A549 (cell line): ENCODE measurements at places on chromosomes 11 and 22. TPM values are rescaled to one million over a fixed set of nuclear protein-coding genes. Genes with fewer than 3 reads are reported as not detected.

DNA sequence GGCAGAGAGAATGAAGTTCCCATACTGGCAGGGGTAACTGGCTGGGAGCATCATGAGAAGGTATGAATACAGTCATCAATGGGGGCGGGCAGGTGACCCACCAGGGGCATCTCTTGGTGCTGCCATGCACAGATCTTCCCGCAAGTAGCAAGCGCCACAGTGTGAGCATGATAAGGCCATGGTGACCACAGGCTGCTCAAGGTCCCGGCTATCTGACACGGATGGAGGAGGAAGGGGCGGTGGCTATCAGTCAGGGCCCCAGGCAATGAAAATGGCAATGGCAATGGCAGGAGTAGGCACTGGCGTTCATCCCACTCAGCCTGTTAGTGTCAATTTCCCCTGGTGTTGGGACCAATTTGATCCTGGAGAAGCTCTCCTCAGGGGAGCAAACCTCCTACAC lies 21.6 kb downstream of the ASCL2 start:
- DNase-seq = no peak

The KRTAP5-9 gene
- 0.08 TPM in 1 of 3 replicates, not detected in the others for polyA plus RNA-seq

The OR56A3 gene
- polyA plus RNA-seq = not detected in 3 replicates

GRCh38 chr11:130020323-130020722 lies 17.7 kb upstream of the PRDM10 start:
- DNase-seq = no peak

The OR56A1 gene
- polyA plus RNA-seq = not detected in 3 replicates

DNA sequence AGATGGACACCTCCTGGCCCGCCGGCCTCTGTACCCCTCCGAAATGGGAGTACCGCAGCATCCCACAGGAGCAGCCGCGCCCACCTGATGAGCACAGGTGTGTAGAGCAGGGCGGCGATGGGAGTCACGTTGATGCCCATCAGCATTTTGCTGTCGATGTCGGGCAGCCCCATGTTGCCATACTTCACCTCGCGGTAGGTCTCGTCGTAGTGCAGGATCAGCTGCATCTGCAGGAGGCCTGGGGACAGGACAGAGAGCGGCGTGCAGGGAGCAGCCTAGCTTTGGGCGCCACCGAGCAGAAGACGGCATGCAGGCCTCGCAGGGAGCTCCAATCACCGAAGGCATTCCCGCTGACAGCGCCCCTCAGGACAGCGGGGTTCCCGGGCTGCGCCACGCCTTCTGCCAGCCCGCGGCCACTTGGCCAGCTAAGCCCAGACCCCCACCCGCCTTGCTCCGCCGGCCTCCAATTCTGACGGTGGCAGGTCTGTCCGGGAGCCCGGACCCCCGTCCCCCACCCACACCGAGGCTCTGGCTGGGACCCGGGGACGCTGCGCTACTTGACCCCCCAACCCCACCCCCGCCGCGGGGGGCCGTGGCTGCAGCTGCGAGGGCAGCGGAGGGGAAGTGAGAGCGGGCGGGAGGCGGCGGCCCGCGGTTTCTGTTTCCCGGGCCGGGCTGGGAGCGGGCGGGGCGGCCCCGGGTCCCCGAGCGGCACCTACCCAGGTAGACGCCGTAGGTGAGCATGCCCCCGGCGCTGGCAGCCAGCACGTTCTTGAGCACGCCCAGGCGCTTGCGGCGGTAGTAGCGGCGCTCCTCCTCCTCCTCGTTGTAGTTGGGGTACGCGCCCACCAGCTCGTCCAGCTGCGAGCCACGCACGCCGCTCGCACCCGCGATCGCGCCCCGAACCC lies 705 bp downstream of the UNC93B1 start:
- DNase-seq = no peak

DNA sequence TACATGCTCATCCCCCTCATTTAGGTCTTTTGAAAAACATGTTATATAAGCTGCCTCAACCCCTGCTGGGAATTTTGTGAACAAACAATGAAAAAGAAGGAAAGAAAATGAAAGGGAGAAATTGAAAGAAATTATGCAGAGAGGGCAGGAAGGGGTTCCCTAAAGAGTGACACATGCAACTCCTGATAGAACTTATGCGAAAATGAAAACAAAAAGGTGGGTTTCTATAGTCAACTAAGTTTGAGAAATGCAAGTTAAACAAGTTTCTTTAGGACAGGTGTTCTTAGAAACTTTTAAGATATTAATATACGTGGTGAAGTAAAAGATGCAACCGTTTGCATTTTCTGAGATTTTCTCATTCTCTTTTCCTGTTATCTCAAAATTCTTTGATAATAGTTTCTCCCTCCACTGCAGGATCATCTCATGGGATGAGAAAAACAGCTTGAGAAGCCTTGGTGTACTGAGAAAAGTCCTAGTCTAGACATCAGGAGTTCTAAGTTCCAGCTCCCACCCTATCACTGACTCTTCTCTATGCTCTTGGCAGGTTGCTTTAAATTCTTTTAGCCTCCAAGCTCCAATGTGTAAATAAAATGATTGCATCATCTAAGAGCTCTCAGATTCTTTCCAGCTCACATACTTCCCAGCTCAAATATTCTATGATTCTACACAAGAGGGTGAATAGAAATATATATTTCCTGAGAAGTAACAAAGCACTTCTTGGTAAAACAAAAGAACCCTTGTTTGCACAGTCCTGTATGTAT lies 109.2 kb downstream of the FAM76B start:
- no peak for DNase-seq

GRCh38 chr11:833849-834311 lies 1.1 kb downstream of the CD151 start:
- no peak for DNase-seq

DNA sequence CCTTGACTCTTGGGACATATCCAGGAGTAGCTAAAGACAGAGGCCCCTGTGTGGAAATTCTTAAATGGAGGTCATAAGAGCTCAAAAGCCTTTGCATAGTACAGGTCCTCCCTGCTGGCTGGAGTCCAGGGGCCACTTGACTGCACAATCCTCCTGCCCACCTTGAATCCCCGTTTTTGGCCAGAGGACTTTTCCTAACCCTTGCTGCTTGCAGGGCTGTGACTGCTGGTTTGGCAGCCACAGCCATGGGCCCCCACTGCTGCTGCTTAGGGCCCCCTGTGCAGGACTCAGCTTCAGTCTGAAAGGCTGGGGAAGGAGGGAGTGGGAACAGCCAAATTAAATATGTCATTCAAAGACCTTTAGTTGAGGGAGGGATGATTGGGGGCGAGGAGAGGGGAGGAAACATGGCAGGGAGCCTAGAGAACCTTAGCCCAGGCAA lies 33.4 kb downstream of the ARHGAP1 start:
- no peak for DNase-seq

DNA sequence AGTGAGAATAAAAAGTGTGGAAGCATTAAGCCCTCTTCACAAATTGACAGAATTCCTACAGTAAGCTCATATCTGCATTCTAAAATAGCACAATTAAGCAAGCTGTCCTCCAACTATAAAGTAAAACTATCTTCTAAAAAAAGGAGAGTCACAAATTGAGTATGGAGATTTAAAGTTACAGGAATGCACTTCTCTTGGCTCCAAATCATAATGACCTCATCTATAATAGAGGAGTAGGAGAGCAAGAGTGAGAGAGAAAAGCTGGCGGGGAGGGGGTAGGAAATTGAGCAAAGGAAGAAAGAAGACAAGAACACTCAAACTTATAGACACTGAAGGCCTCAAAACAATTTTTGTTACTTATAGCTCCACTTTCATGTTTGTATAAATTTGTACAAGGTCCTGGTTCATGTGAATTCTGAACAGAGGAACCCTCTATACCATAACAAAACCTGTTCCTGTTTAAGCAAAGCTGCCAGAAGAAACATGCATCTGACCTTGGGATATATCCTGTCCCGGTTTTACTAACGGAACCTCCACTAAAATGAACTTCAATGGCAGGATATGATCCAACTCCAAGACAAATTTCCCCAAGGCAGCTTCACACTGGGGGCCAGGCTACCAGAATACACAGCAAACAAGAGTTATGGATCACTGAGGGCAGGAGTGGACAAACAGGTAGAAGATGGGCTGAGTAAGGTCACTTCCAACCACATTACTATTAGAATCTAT lies 37.2 kb downstream of the SLC35F2 start:
- DNase-seq = no peak

GRCh38 chr11:131672191-131672590 lies 301.8 kb downstream of the NTM start:
- DNase-seq = no peak

The CCDC86 gene
- polyA plus RNA-seq = 67.5 to 74.4 TPM (median 71.1 TPM) in 3 replicates

DNA sequence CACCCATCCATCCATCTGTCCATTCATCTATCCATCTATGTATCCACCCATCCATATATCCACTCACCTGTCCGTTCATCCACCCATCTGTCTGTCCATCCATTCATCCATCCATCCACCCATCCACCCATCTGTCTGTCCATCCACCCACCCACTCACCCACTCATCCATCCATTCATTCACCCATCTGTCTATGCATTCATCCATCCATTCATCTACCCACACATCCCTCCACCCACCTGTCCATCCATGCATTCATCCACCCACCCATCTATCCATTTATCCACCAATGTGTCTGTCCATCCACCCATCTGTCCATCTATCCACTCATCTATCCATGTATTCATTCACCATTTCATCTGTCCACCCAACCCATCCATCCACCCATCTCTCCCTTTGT lies 33.3 kb downstream of the NADSYN1 start:
- no peak for DNase-seq

The STK33 gene
- 4.8 to 5.7 TPM (median 5.2 TPM) in 3 replicates for polyA plus RNA-seq

GRCh38 chr11:69630017-69630416 lies 10.9 kb upstream of the CCND1 start:
- no peak for DNase-seq

The XKR3 gene
- polyA plus RNA-seq = not detected in 3 replicates
